Brain pericyte (primary cell): ENCODE measurements at places on chromosomes 12 and 14.

DNA sequence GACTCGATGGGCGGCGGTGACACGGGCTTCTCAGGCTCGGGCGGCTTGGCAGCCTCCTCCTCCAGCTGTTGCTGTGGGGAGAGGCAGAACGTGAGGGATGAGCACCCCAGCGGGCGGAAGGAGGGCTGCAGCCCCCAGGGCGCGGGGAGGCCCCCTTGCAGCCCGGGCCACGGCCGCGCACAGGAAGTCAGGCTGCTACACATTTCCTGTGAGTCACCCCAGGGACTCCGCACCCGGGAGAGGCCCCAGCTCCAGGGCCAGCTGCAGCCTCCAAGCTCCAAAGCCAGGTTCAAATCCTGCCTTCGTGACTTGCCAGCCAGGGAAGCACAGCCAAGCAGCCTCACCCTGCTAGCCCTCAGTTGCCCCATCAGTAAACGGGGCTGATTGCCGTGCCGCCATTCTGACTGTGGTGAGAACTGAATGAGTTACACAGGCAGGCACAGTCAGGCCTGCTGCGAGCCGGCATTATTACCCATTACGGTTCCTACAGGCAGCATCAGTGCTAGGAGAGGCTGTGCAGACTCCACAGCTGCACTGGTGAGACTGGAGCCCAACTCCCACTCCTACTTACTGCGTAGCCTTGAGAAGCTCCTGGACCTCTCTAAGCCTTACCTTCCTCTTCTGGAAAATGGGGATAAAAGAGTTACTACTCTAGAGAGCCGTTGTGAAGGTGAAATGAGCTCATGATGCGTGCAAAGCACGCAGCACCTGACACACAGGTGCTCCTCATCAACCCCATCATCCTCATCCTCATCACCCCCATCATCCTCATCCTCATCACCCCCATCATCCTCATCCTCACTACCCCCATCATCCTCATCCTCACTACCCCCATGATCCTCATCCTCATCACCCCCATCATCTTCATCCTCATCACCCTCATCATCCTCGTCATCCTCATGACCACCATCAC lies 100.9 kb downstream of the NCOR2 start:
- no peak for DNase-seq

DNA sequence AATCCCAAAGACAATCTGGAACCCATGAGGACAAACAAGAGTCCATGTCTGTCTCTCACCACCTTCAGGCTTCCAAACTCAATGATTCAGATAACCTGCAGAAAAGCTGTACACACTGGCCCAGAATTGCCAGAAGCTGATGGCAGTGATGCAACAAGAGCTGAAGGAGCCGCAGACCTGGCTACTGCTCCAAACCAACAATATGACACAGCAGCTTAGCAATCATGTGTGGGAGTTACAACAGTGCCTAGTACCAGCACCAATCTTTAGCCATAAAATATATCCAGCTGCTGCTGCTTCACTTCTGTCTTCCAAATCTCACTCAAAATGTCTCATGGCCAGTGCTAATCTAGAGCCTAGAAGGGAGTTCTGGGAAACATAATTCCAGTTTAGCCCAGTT lies 22.0 kb downstream of the RPS6KA5 start:
- no peak for DNase-seq

DNA sequence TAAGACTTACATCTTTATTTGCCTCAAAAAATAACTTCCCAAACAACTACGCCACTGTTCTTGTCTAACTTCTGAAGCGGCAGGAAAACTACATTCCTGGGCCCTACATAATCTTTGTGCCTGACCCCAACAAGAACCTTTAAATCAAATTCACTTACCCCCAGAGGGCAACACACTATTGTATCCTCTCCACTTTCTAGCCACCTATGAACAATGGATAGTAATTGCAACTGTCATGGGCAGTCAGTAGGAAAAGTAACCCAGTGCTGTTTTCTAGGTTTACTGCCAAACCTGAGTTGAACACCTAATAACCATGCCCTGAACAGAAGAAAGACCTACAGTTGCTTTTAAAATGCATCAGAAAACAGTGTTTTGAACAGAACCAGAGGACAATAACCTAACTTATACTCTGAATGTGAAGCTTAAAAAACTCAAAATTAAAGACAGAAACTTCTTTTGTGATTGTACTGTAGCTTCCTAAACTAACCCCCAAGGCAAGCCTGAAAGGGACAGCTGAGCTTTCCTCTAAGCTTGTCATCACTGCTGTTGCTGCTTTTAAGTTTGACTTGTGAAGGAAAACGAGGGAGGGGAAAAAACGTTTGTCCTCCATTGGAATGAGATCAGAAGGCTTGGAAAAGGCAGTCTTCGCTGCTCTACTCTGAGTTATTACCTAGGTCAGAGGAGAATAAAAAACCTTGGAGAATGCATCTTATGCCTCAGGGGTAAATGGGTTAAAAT lies 195.7 kb downstream of the SOX5 start:
- DNase-seq: no peak

GRCh38 chr14:99862136-99862535 lies 68.9 kb downstream of the EML1 start:
- no peak for DNase-seq

DNA sequence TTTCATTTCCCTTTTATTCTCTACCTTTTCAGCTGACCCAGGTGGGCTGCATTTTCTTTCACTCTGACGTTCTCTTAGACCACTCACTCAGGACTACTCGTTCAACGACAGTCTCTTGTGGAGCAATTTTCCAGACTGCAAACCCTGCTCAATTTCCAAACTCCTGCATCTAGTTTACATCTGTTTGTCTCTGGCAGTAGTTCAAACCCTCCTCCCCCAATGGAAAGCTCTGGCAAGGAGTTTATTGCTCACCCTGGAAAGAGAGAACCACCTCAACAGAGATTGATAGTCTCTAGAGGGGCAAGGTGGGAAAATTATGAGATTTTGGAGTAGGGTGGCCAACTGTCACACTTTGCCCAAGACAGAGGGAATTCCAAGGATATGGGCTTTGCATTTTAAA lies 130.2 kb downstream of the TSHR start:
- DNase-seq: no peak

DNA sequence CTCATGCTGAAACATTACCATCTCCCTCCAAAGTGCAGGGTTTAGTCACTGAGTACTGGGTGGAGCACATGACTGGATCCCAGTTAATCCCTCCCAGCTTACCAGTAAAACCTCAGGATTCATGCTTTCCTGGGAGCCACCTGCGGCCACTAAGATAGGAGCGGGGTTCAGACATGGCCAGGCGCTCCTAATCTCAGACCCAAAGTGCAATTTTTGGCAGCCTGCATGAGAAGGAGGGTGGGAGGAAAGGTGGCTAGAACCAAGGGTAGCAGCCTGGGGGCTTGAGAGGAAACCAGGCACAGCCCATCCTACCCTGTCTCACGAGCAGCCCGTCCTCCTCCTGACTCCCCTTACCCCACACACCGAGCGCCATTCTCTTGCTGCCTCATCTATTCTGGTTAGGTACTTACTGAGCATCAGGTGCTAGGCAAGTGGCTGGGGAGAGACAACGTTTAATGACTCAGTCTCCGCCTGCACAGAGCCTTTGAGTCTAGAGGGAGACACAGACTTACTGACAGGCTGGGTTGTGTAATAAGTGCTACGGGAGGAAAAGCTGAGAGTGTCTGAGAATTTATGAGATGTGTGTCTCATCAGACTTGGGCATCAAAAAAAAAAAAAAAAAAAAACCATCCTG lies 9.9 kb downstream of the GPRC5A start:
- no peak for DNase-seq

DNA sequence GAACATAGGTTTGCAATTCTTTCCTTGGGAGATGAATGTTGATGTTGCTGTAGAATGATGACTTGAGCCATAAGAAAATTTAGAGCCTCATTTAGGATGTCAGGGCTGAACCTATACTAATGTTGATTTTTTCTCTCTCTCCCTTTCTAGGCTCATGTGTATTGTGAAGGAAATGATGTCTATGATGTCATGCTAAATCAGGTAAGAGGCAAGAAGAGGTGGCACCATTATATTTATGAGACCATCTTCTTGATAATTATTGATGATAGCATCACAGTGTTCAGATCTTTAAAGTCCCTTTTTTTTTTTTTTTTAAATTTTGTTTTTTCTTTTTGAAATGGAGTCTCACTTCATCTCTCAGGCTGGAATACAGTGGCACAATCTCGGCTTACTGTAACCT lies 3.3 kb downstream of the PARP2 start:
- DNase-seq: no peak

DNA sequence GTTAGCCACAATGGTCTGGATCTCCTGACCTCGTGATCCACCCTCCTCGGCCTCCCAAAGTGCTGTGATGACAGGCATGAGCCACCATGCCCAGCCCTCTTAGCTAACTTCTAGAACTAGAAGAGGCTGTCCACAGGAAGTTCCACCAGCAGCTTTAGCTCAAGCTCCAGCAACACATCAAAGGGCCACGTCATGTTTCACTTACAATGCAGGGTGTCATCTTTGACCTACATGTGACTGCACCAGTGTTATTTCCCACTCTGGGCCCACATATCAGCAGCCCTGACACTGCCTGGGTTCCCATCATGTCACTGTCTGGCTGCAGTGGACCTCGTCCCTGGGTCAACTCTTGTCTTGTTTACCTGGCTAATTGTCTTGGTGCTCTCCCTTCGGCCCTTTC lies 147.2 kb downstream of the GRIN2B start:
- DNase-seq: no peak

- DNase-seq: no peak
Observed at GRCh38 chr12:55025508-55025907, 5.7 kb downstream of the NEUROD4 start.

DNA sequence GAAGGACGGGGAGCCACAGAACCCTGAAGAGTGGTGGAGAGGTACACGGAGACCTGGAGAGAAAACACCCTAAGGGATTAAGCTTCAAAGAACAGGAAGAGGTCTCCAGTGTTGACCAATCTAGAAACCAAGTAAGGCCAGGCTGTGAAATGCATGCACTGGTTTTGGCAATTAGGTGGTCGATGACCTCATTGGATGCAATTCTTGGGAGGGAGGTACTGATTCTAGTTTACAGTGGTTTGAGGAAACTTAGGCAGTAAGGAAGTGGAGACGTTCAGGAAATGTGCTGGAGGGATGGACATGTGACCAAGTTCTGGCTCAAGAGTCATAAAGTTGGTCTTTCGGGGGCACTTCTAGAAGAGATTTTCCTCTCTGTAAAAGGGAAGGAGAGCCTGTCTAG lies 91.3 kb upstream of the CEP83 start:
- no peak for DNase-seq

DNA sequence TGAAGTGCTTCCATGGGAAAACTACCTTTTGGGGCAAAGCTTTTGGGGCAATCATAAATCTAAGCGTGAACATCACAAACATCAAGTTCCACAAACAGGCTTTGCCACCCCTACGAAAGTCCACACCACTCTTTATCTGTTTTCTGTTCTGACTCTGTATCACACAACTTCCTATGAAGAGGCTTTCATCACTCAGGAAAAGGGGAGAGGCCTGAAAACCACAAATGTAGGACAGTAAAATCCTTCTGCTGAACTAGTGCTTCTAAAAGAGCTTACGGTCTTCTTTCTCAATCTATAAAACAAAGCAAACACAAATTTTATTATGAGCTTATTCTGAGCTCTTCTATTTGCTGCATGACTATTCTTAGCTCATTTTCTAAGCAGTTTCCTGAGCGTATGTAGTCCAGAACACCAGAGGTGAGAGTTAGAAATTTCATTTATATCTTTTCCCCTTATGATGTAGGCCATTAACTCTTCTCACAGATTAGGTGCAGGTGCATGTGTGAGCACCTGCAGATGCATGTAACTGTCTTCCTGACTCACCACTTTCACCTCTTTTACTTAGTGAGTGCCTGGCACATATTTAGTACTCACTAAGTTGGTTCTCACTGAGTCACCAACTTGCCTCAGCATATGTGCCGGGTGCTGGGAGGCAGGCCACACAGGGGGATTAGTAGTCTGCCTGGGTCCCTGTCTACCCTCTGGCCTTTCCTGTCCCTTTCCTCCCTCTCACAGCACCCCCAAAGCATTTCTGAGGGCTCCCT lies 32.9 kb upstream of the SYCP3 start:
- no peak for DNase-seq

DNA sequence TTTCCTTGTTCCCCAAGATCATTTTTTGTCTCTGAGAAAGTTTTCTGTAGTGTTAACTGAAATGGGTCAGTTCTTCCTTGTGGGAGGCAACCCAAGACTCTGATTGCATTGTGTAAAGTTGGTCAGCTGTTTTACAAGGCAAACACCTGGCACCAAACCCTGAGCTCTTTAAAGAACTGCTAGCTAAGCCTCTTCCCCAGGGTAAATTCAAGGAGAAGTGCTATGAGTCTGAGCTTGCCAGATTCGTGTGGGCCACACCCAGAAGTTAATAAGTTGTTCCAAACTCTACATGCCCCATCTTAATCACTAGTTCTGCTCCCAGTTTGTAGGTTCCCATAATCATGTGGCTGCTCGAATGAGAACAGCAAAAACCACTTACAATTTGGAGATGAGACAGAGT lies 214.5 kb downstream of the BTG1 start:
- no peak for DNase-seq

GRCh38 chr12:32535288-32535999 lies 136.1 kb downstream of the FGD4 start:
- no peak for DNase-seq

GRCh38 chr12:4270016-4270830 lies 3.3 kb upstream of the CCND2 start:
- no peak for DNase-seq

GRCh38 chr14:59484639-59485175 lies 390 bp downstream of the JKAMP start:
- no peak for DNase-seq

DNA sequence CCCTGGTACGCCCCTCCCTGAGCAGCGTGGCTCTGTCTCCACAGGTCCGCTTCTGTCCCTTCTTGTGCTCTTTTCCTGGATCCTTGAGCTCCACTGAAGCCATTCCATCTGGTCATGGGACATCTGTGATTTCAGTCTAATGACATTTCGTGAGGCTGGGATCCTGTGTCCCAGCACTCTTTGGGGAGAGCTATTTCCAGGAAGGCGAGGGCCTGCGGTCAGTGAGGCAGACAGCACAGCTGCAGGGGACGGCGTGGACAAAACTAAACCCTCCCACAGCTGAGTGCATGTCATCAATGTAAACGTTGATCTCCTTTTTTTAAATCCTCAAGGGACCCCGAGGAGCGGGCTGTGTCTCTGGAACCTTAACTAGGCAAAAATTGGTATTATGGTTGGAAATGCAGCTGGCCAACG lies 127.7 kb downstream of the DACT1 start:
- no peak for DNase-seq

DNA sequence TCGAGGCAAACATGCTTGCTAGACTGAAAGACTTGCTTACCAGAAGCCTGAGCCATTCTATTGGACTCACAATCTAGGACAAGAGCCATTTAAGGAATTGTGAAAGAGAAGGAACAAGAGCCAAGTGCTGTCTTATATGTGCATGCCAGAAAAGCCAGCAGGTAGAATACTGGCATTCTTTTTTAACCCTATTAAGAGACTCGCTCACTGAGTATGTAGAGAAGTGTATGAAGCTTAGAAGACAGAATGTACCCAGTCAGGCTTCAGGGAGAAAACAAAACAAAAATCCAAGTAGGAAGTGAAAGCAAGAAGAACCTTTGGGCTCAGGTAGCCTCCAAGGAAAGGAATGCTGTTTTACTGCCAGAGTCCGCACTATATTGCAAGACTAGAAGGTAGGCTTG lies 65.9 kb downstream of the DCAF5 start:
- DNase-seq: no peak

GRCh38 chr12:16730772-16731171 lies 124.8 kb upstream of the LMO3 start:
- DNase-seq: no peak
